ENCODE measurements at places on chromosomes 5 and 9. TPM values are rescaled to one million over a fixed set of nuclear protein-coding genes. Genes with fewer than 3 reads are reported as not detected.

NUTM2G gene
- total RNA-seq: not detected

SLC25A48 gene
- not detected for total RNA-seq

ZNF300 gene
- total RNA-seq: 7.4 TPM

MLANA gene
- total RNA-seq: 0.05 TPM

TMEM141 gene
- 72.2 TPM for total RNA-seq

FGD3 gene
- not detected for total RNA-seq

TMEM245 gene
- total RNA-seq: 60.0 TPM

CCL27 gene
- 0.59 TPM for total RNA-seq

IL13 gene
- total RNA-seq: not detected

EXOSC2 gene
- 36.5 TPM for total RNA-seq

ARID3C gene
- not detected for total RNA-seq

CRB2 gene
- total RNA-seq: not detected

GDF9 gene
- 0.09 TPM for total RNA-seq

PCDHGA4 gene
- 5.8 TPM for total RNA-seq

NDST1 gene
- total RNA-seq: 79.0 TPM

AK8 gene
- under 0.01 TPM for total RNA-seq

FOXD4L4 gene
- 0.18 TPM for total RNA-seq

WNK2 gene
- not detected for total RNA-seq

PPIC gene
- 70.4 TPM for total RNA-seq

PCDHGA2 gene
- 3.5 TPM for total RNA-seq

PRUNE2 gene
- 6.2 TPM for total RNA-seq

ANKRD31 gene
- 0.14 TPM for total RNA-seq

SCGB3A1 gene
- total RNA-seq: not detected

IL5 gene
- not detected for total RNA-seq

SLC6A18 gene
- total RNA-seq: not detected

TMC1 gene
- total RNA-seq: 0.28 TPM

PCDHB12 gene
- 0.30 TPM for total RNA-seq

OSMR gene
- 111 TPM for total RNA-seq

BBLN gene
- total RNA-seq: 40.9 TPM

SPATA31A3 gene
- not detected for total RNA-seq
